ENCODE measurements at places on chromosomes 3 and 15.
A peak's percentile ranks its signal among the peaks of the same experiment; 100 is the strongest.

DNA sequence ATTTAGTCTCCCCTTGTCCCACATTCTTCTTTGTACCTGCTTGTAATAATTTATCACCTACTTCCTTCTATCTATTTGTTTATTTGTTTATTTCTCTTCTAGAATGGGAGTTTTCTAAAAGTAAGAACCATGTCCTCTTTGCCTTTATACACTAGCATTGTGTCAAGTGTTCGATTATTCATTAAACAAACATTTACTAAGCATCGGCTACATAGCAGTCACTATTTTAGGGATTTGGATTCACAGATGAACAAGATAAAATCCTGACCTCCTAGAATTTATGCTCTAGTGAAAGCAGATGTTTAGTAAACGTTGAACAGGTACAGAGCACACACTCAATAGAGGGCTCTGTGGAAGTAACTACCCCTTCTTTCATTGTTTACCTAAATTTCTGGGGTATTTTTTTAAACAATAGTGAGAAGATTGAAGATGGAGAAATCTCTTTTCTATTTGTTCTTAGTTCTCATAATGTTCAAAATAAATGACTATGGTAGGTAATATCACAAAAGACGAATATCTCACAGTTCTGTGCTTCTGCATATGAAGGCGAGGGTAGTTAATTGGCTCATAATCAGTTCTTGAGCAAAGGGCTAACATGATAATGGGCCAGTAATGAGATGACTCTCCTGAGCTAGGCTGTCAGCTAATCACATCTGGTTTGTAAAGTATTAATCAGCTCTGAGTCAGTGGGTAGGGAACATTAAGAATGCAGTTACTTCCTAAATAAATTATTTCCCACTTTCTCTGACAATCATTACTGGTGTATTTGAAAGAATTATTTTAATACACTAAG, 111.9 kb downstream of the SLC9A9 start:
- DNase-seq = no peak

- DNase-seq = no peak
Measured at GRCh38 chr3:183158551-183159006, 4.0 kb downstream of the LAMP3 start.

- peak; percentile 23 for DNase-seq
Measured at GRCh38 chr3:183202004-183202722, 39.6 kb upstream of the LAMP3 start.

DNA sequence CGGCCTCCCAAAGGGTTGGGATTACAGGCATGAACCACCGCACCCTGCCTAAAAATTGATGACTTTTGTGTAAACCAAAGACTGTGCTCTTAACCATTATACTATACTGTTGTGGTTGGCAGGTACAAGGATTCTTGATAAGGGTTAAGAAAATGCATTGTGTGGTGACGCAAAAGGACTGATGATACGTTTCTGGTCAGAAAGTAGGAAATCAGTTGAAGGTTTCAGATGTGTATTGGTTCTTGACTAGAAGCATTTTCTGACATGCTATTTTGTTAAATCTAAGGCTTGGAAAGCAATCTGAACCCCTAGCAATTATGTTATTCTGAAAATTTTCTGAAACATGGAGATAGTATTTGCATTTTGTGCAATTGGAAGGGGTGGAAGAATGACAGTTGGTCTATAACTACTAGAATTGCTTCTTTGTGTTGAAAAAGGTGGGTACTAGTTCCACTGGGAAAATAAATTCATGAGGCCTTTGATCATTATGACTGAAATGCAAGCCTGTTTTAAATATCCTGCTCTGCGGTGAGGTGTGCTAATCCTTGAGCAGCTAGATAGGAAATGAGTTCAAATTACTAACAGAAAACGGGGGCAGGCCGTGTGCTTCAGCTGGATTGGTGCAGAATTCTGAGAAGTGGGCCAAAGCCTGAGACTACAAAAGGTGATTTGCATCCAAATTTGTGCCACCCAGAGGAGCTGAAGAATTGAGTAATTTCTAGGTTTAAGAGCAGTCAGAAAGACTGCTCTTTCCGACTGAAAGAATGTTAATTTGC, 66.0 kb upstream of the LRRFIP2 start:
- no peak for DNase-seq

GRCh38 chr15:76163457-76164295, 103.9 kb downstream of the TMEM266 start:
- DNase-seq = no peak

- DNase-seq = no peak
Measured at GRCh38 chr3:8307545-8308110, 194.0 kb upstream of the LMCD1 start.

DNA sequence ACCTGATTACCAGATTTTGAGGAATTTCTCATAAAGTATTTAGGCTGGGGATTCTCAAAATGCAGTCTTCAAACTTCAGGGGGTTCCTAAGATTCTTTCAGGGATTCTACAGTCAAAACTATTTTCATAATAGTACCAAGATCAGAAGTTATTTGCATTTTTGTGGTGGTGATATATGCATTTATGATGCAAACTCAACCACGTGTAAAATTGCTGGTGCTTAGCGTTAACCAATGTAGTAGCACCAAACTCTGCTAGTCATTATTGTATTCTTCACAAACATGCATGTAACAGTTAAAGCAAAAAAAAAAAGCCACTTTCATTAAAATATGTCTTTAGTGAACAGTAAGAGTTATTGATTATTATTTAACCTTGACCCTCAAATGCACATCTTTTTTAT, 274.9 kb upstream of the DNAJC19 start:
- DNase-seq = no peak

DNA sequence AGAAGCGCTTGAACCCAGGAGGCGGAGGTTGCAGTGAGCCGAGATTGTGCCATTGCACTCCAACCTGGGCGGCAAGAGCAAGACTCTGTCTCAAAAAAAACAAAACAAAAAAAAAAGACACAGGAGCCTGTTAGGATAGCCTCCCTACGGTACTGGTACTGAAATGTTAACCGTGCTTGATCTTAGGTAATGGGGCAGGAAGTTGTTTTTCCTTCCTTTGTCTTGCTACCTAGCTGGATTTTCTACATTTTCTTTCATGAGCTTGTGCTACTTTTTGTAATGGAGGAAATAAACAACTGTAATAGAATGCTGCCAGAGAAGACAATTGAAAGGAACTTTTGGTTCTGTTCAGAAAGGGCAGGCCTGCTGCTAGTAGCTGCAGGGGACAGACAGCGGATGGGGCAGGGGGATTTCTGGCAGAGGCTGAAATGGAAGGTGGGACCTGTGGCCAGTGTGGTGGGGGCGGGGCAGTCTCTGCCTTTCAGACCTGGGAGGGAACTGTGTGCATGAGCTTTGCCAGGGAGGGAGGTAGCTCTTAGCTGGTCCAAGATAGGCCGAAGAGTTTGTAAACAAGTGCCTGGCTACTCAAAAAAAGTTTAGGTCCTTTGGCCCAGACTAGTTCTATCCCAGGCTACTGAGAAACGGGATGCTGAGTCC, 49.0 kb upstream of the SEMA4B start:
- DNase-seq = no peak

GRCh38 chr3:78022232-78022631, 982.3 kb downstream of the ROBO2 start:
- DNase-seq = no peak

- no peak for DNase-seq
Measured at GRCh38 chr3:52521881-52522650, 11.6 kb downstream of the NT5DC2 start.

- no peak for DNase-seq
Measured at GRCh38 chr15:33045066-33045810, 149.3 kb downstream of the FMN1 start.

- no peak for DNase-seq
Measured at GRCh38 chr3:128999102-128999501, 2.0 kb upstream of the EFCC1 start.

DNA sequence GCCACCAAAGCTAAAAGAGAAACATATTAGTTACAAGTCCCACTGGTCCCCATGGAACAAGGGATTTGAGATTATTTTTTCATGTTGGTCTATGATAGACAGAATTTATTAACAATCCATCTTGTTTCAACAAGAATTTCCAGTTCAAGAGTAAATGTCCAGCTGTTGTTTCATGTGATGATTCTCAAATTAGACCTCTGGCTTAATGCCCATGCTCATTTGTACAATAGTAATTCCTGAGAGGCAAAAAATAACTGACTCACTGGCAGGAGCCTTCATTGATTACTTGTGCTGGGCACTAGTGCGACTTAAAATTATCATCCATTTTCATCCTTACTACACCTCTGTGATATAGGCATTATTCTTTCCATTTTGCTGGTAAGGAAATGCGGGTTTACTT, 171.3 kb downstream of the ITPR1 start:
- no peak for DNase-seq

DNA sequence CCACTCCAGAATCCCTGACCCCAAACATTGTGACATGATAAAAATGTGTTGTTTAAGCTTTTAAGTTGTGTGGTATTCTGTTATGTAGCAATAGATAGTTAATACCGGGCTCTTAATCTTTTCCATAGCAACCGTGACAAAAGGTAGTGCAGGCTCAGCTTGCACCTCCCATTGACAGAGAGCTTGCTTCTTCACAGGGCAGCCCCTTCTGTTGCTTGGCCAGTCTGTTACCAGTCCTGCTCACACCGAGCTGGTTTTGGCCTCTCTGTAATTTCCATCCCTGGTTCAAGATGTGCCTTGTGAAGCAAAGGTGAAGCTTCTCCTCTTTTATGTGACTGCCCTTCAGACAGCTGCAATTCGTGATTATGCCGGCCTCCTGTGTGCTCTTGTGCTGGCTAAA, 86.9 kb downstream of the CRYGS start:
- no peak for DNase-seq

- DNase-seq = no peak
Measured at GRCh38 chr3:18134386-18135059, 290.6 kb downstream of the SATB1 start.

GRCh38 chr3:178500631-178501030, 35.6 kb upstream of the KCNMB2 start:
- no peak for DNase-seq

GRCh38 chr15:80957556-80957955, 32.1 kb downstream of the MESD start:
- DNase-seq = no peak

- no peak for DNase-seq
Measured at GRCh38 chr3:194808640-194809097, 123.0 kb downstream of the FAM43A start.

DNA sequence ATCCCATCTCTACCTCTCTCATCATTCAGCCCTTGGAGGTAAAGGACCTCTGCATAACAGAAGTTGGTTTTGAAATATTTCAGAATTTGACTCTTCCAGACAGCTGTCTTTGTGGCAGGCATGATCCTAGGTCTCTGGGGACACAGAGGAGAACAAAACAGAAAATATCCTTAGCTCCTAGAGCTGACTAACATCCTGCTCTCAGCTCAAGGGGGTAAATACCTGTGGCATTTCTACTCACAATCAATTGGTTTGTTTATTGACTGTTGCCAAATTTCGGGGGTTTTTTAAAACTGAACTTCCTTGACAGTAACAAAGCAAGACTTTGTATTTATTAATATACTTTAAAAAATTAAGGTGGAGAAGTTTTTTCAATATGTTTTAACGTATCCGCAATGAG, 78.8 kb downstream of the EOMES start:
- no peak for DNase-seq

- no peak for DNase-seq
Measured at GRCh38 chr15:85047271-85047948, 65.8 kb downstream of the PDE8A start.

All from activated T-helper 2 cell treated with anti-CD3 and anti-CD28 coated beads, Interferon-gamma antibody, Interleukin-2, Interleukin-4, amounts not matched to agents 10 μg/mL and 5 μg/mL and 100 μg/mL, durations not matched to agents 14 hours and 24 hours and 36 hours (primary cell).